ENCODE measurements at places on chromosomes 7 and 10. TPM values are rescaled to one million over a fixed set of nuclear protein-coding genes. Genes with fewer than 3 reads are reported as not detected.

DNA sequence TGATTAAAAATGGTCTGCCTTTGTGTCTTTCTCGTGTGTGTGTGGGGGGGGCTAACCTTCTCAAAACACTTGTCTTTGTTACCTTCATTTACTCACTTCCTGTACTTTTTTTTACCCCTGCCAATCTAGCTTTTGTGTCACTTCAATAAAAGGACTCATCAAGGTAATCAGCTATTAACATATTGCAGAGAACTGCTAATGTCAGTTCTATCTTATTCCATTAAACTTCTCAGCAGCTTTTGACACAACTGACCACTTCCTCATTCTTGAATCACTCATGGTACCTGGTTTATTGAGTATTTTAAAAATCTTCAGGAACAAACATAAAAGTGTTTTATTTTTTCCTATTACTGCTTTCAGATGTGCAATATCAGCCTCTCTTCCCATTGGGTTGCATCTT, 59.8 kb downstream of the SLC25A40 start:
- no peak for DNase-seq

- DNase-seq, result peak; percentile 79
Observed at GRCh38 chr7:134890246-134891240, 95.8 kb upstream of the AGBL3 start.

DNA sequence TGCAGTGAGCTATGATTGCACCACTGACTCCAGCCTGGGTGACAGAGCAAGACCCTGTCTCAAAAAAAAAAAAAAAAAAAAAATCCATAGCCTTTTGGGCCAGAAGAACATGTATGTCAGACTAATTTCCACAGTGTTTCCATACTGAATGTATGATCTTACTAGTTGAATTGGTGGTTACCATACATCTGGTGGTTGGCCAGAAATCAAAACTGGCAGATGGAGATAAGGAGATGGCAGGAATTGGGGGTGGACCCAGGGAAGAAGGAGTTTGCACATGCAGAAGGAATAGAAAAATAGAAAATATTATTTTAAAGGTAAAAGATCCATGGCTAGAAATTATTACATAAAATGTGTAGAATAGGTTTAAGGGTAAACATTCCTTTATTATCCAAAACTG, 3.7 kb upstream of the ATOH7 start:
- DNase-seq, result no peak

DNA sequence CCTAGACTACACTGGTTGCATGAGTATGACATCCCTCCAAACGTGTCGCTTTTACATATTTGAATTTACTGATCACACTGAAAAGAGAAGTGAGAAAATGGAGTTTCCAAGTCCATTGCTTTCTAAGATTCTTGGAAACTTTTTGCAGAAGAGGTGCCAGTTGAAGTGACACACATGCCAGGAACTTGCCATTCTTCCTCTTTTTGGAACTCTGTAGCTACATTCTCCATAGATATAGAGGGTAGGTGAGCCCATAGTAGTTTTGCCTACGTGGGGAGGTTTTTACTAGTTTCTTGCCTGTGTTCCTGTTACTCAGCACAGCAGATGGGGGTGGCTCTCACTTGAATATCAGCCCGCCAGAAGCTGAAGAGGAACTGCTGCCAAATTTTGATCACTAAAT, 286.6 kb upstream of the NRP1 start:
- no peak for DNase-seq

GRCh38 chr7:35749556-35749955, 51.3 kb upstream of the SEPTIN7 start:
- DNase-seq, result peak; percentile 93

The ZNF722 gene
- total RNA-seq, result not detected

All from fibroblast of villous mesenchyme (primary cell).